ENCODE measurements at places on chromosomes 7 and 10.

- DNase-seq = no peak
Observed at GRCh38 chr10:173741-174140, 38.5 kb downstream of the ZMYND11 start.

DNA sequence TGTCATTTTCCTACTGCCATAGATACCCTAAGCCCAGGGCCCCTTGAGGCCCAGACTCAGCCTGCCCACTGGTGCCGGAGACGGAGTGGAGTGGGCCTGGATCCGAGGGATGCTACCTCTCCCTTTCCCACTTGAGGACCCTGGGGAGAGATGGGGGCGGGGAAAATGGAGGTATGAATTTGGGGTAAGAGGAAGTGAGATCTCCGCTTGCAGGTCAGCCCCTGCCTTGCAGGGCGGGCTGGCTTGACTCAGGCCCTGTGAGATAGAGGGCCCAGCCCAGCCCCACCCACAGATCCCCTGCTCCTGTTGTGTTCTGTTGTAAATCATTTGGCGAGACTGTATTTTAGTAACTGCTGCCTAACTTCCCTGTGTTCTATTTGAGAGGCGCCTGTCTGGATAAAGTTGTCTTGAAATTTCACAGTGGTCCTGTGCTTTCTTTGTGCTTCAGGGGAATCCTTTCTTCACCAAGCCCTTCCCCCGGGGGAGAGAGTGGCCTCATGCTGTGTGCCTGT, 13.2 kb downstream of the YKT6 start:
- no peak for DNase-seq

DNA sequence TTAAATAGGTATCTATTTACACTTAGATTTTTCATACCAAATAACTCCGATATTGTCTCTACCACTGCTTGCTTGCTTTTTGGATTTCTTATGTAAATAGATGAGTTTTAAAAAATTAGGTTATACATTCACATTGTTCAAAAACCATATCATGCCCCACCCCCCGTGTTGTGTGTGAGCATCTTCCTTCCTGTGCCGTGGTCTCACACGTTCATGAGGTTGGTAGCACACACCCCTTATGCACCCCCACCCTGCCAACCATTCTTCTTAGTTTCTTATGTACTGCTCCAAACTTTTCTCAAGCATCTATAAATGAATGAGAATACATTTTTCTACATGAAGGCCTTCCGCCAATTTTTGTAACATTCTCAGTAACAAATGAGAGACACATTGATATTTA, 115.6 kb downstream of the FANK1 start:
- DNase-seq = no peak

DNA sequence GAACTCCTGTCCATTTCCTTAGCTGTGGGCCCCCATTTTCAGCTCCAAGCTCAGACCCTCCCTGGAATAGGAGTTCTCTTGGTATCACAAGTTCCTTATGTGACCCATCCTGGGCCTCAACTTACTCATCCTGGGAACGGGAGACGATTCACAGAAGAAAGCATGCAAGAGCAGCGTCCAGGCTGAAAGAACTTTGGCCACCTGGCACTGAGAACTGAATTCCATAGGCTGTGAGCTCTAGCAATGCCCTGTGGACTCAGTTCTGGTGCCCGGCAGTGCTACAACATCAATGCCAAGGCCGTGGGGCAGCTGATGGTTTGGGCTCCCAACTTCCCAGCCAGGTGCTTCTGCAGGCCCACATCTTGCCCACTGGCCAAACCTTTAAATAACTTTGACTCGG, 3.9 kb upstream of the CUEDC2 start:
- no peak for DNase-seq

- DNase-seq = no peak
Observed at GRCh38 chr10:91146146-91146545, 74.3 kb upstream of the PCGF5 start.

DNA sequence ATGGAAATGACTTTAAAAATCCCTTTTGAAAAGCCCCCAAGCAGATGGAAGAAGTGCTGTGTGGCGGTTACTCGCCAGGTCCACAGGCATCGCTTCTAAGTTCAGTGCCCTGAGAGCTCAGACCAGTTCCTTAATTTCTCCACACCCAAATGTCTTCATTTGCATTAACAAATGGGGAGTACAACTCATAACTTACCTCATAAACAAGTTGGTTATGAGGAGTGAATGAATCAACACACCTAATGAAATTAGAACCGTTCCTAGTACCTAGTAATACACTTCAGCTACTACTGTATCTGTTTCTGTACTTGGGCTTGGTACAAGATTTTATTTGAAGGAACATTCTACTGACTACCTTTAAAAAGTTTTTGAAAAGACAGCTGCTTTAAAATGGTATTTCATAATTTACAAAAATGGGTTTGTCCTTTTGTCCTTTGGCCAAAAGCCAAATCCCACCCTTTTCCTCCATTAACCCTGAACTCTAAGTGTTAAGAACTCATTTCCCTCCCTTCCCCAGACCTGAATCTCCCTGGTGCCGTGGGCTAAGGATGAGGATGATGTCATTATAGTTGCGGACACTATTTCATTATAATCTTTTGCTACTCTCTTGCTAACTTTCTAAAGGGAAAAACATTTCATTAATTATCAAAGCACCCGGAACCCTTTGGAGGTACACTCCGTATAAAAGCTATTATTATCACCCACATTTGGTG, 221.5 kb upstream of the CELF2 start:
- DNase-seq = no peak

DNA sequence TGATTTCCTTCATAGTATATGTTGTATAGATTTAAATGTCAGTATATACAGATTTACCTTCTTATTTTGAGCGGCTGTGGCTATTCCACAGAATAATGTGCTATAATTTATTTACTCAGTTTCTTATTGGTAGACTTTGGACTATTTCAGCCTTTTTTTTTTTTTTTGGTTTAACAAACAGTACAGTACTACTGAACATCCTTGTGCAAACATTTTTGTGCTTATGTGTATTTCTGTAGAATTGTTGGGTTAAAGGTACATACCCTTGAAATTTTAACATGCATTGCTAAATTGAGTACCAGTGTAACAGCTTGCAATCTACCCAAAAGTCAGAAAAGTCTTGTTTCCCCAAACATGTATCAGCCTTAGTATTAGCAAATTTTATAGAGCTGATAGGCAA, 68.8 kb downstream of the HHEX start:
- DNase-seq = no peak

DNA sequence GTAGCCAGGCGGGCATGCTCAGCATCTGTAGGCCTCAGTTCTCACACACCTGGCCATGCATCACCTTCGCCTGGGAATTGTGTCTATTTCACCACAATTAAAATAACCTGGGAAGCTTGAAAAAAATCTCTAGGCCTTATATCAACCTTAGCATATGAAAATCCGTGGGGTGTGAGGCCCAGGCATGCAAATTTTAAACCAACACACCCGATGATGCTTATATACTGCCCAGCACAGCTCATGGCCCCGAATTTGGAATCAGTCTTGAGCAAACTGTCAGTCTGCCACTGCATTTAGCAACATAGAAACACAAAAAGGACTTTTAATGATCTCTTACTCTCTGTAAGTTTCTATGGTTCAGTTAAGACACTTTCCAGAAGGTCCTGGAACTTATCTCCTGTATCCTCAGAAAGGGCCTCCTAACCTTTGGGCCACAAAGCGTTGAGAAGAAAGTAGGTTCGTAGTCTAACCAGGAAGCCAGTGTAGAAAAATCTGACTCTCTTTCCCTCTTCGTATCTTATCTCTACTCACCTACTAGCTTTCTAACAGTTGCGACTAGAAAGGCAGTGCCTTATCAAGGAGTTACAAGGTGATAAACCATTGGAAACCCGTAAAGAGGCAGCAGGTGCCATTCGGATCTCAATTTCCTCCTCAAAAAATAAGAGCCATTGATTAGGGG, 12.0 kb upstream of the DMBT1 start:
- DNase-seq = no peak

DNA sequence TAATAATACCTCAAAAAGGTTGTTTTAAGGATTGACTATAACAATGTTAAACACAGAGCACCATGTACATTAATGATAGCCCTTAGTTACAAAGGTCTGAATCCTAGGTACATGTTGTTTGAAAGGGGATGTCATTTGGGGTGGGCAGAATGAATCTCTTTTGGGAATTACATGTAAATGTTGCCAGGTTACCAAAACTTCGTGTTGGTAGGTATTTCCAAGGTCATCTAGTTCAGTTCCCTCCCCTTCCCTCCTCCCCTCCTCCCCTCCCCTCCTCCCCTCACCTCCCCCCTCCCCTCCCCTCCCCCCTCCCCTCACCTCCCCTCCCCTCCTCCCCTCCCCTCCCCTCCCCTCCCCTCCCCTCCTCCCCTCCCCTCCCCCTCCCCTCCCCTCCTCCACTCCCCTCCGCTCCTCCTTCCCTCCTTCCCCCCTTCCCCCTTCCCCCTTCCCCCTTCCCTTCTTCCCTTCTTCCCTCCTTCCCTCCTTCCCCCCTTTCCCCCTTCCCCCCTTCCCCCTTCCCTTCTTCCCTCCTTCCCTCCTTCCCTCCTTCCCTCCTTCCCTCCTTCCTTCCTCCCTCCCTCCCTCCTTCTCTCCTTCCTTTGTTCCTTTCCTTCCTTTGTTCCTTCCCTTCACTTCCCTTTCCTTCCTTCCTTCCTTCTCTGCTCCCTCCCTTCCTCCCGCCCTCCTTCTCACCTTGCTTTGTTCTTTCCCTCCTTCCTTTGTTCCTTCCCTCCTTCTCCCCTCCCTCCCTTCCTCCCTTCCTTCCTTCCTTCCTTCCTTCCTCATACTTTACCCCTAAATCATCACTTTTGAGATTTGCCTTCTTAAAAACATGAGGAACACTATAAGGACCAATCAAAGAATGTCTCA, 8.1 kb downstream of the VTI1A start:
- DNase-seq = no peak

DNA sequence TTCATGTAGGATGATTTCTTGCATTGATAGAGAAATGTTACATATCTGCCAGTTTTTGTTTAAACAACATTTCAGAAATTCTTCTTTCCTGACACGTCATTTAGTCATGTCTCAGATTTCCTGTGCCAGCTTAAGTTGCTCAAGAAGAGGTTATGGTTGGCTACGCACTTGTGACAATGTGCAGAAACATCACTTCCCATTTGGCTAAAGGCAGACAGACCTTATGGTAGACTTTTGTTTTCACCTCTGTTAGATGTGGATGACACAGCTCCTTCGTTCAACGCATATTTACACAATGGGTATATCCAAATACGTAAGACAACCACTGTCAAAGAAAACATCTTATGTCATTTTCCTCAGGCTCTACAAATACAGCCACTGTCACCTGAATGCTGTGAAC, 125.8 kb downstream of the DOCK4 start:
- DNase-seq = peak; percentile 49

GRCh38 chr7:3722396-3722922, 421.4 kb downstream of the SDK1 start:
- DNase-seq = peak; percentile 39

DNA sequence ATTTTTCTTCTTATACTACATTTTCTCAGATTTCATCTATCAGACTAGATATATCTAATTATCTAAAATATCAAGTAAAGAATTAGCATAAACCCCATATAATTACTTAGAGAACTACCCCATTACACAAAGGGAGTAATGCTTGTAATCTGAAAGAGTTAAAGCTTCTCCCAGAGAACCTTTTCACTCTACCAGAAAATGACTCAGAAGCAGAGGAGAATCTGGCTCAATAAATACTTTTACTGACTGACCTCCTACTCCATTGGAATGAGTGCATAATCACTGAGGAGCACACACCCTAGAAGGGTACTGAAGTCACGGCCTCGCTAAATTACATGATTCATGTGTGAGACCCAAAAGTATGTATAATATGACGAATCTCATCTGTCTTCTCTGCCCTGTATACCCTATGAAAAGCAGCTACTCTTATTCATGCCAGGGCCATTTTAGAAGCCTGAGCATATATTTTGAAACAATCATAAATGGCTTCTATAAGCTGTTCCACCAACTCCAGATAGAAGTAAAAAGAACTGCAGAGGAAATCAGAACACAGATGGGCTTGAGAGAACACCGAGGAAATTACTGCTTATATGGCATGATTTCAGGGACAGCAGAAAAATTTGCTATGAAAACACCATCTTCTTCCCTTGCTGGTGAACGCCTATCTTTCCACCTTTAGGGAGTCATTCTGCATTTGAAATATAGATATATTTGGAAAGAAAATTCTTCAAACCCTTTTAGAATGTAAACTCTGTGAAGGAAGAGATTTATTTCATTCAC, 32.7 kb downstream of the DNMBP start:
- no peak for DNase-seq

DNA sequence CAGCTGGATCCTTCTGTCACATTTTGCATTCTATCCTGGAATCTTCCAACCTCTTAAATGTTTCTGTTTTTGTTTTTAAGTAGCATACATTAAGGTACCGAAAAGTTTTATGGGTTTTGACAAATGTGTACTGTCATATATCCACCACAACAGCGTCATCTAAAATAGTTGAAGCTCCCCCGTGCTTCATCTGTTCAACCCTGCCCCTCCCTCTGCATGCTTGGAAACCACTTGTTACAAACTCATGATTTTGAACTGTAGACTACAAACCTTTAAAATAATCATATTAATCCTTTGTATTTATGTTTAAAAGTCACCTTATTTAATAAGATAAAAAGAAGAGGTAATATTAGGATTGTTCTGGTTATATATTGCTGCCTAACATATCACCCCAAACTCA, 182.8 kb upstream of the SMIM30 start:
- no peak for DNase-seq

DNA sequence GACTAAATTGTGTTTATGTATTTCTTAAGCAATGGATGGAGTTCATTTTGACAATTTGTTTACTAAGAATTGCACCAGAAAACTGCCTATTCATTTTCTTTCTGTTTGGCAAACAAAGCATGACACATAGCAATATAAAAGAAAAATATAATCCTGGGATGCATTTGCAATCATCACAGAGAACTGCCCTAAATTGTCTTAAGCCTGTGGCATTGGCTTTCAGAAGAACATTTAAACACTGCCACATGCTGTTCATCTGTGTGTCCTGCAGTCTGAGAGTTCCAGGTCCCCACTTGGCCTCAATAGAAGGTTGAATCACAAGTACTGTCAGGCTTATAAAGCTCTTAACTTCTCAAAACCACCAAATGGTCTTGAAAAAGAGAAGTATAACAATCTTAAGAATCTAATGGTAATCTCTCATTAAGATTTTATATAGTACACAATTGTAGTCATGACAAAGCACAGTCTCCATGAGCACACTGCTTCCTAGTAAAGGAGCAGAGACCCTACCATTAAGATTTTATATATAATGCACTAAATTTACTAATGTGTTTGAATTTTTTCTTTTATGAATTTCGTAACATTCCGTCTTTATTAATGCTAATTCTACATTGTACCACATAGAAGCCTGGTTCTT, 29.9 kb downstream of the RNLS start:
- DNase-seq = peak; percentile 36

GRCh38 chr7:35555386-35555785, 139.5 kb downstream of the HERPUD2 start:
- DNase-seq = no peak

DNA sequence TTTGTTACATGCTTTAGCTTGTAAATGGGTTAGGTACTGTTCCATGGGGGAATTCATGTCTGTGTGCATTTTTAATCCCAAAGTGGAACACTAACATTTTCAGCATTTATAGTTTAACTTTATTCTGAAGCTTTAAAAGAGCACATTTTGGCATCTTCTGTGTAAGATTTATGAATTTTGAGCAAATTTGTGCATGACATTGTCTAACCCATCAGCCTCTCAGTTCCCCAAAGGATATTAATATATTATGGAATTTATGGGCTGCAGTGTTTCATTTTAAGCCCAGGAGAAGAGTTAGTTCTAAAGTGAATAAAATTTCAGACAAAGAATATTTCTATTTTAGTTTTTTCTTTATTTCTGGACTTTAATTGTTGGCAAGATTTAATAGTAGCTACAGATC, 421.4 kb downstream of the PLXDC2 start:
- DNase-seq = no peak

GRCh38 chr10:63200431-63200830, 67.3 kb downstream of the NRBF2 start:
- DNase-seq = no peak
